Non-pigmented ciliary epithelial cell (primary cell): ENCODE measurements at places on chromosomes 7 and 10.

DNA sequence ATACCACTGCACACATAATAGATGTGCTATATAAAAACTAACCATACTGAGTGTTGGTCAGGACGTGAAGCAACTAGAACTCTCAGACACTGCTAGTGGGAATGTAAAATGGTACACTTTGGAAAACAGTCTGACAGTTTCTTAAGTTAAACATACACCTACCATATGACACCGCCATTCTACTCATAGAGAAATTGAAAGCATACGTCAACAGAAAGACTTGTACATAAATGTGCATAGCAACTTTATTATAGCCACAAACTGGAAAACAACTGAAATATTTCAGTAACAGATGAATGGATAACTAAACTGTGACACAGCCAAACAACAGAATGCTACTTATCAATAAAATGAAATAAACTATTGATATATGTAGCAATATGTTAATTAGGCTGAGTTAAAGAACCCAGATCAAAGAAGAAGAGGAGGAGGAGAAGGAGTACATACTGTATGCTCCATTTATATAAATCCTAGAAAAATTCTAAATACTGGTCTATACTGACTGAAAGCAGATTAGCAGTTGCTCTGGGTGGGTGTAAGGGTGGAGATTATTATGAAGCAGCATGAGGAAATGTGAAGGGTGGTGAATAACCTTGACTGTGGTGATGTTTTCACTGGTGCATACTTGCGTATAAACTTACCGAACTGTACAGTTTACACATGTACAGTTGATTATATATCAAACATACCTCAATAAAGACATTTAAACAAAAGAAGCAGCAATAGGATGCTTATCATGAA, 48.6 kb downstream of the ARHGAP21 start:
- DNase-seq = no peak

- no peak for DNase-seq
Observed at GRCh38 chr7:104653825-104654401, 325.5 kb downstream of the LHFPL3 start.

- peak; percentile 78 for DNase-seq
Observed at GRCh38 chr7:134660961-134661376, 14.3 kb downstream of the BPGM start.

GRCh38 chr10:114295393-114295792, 56.3 kb downstream of the VWA2 start:
- DNase-seq = no peak

GRCh38 chr10:30151581-30152389, 92.4 kb upstream of the JCAD start:
- DNase-seq = peak; percentile 61

DNA sequence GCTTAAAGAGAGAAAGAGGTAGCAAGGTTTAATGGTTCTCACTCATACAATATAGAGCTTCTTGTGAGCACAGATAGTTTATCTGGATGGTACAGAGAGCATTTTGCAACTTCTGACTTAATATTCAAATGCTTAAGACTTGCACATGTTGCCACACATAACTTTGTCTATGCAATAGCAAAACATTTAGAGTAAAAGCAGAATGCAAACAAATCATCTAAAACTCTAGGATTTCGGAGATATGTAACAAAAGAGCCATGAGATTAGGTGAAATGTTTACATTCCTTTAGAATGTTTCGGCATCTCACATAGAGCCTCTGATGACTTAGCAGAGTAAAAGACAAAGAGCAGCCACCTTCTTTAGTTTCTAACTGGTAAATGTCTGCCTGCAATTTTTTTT, 717.1 kb upstream of the LRRN3 start:
- DNase-seq = no peak

DNA sequence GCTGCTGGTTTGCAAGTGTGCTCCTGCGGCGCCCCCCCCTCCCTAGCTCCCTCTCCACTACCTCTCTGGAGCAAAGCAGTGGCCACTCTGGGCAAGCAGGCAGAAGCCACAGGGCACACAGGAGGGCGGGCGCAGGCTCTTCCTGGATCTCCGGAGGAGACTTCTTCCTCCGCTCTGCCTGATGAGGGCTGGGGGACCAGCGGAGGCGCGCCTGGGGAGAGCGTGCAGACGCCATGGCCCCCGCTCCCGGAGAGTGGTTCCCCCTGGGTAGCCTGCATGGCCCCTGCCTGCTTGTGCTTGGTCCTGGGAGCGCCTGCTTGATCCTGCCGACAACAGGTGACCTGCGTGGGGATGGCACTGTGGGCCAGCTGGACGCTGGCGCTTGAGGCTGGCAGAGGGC, 29.0 kb downstream of the ANKMY2 start:
- no peak for DNase-seq

GRCh38 chr7:45190406-45191165, 33.0 kb downstream of the RAMP3 start:
- DNase-seq = no peak

GRCh38 chr7:139854803-139855497, 25.9 kb downstream of the TBXAS1 start:
- DNase-seq = no peak

- no peak for DNase-seq
Observed at GRCh38 chr10:96025566-96025965, 17.8 kb upstream of the CCNJ start.

GRCh38 chr7:55593172-55593514, 20.8 kb upstream of the VOPP1 start:
- DNase-seq = no peak

- no peak for DNase-seq
Observed at GRCh38 chr10:133459454-133460207, 5.9 kb downstream of the SCART1 start.

DNA sequence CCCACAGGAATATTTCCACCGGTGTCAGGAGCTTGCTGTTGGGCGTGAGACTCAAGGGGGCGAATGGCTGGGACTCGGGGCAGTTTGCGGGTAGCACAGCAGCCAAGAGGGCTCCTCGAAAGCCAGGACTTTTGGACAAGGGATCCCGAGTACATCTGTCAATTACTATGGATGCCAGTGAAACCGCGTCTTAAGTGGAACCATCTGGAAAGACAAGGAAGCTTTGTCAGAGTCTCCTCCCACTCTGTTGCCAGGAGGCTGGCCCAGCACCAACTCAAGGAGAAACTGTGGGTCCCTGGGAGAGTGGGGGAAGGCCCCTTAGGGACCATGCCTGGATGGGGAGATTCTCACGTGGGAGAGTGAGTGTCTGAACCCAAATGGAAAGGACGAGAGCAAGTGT, 57.1 kb downstream of the C10orf143 start:
- DNase-seq = no peak

DNA sequence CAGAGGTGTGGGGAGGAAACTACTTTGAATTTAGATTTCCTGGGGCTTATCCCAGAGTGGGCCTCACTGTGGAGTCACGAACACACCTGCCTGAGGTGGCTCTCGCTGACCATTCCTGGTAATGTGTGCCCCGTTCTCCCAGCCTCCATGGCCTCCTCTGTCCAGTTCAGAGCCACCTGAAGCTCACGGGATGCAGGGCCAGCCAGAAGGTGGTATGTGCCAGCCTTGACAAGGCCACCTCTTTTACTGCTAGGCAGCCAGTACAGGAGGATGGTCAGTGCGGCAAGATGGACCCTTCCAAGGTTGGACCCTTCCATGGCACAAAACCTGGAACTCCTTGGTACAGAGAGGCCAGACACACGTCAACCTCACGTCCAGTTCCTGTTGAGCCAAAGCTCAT, 210.3 kb downstream of the DNAJB6 start:
- no peak for DNase-seq

DNA sequence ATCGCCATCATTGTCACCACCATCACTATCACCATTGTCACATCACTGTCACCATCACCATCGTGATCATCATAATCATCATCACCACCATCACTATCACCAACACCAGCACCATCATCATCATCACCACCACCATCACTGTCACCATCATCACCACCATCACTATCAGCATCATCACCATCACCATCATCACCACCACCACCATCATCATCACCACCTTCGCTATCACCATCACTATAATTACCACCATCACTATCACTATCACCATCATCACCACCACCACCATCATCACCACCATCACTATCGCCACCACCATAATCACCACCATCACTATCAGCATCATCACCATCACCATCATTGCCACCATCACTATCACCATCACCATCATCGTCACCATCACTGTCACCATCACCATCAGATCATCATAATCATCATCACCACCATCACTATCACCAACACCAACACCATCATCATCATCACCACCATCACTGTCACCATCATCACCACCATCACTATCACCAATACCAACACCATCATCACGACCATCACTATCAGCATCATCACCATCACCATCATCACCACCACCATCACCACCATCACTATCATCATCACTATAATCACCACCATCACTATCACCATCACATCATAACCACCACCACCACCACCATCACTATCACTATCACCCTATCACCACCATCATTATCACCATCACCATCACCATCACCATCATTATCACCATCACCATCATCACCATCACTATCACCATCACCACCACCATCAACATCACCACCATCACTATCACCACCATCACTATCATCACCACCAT, 6.0 kb upstream of the GNA12 start:
- no peak for DNase-seq
